ENCODE measurements at places on chromosomes 7 and 10.
A peak's percentile ranks its signal among the peaks of the same experiment; 100 is the strongest.

DNA sequence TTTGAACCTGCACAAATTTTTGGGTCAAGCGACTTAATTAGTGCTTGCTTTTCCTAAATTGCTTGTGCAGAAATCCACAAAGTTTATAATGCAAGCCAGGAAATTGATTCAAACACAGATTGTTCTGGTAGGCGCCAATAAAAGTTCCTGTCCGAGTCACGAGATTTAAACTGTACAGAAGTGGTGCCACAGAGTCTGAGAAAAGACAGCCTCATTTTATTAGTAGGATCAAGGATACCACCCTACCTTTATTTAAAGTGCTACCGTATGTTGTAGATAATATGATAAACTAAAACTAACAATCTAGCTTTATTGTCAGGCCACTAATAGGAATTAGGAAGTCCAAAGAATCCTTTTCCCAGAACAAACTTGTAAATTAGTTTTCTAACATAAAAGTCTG lies 696.7 kb downstream of the TNS3 start:
- DNase-seq: no peak

DNA sequence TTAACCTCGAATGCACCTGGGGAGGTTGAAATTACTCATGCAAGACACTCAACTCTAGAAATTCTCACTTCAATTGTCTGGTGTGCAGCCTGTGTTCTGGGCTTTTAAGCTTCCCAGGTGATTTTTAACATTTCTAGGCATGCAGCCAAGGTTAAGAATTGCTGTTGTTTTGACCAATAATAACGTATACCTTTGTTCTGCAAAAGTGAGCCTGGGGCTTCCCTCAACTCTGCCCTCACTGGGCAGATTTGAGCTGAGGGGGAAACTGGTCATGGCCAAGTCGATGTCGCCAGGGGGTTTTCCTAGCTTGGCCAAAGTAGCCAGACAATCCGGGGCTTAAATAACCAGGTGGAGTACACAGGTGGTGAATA lies 568 bp downstream of the PRSS2 start:
- peak; percentile 21 for DNase-seq

DNA sequence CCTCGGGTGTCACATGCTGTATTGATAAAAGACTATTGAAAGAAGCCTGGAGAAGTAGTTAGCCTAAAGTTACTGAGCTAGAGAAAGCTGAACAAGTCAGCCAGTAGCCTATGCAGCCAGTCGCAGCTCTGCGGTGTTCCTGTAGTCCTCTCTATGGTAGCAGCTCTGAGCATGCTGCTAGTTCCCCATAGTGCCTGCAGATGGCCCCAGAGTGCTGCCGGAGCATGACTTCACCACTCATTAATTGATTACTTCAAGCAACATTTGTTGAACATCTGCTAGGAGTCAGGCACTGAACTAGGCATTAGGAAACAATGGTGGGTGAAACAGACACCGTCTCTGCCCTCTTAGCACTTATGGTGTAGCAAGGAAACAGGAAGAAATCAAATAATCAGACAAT lies 422.7 kb downstream of the SORCS3 start:
- DNase-seq: no peak

DNA sequence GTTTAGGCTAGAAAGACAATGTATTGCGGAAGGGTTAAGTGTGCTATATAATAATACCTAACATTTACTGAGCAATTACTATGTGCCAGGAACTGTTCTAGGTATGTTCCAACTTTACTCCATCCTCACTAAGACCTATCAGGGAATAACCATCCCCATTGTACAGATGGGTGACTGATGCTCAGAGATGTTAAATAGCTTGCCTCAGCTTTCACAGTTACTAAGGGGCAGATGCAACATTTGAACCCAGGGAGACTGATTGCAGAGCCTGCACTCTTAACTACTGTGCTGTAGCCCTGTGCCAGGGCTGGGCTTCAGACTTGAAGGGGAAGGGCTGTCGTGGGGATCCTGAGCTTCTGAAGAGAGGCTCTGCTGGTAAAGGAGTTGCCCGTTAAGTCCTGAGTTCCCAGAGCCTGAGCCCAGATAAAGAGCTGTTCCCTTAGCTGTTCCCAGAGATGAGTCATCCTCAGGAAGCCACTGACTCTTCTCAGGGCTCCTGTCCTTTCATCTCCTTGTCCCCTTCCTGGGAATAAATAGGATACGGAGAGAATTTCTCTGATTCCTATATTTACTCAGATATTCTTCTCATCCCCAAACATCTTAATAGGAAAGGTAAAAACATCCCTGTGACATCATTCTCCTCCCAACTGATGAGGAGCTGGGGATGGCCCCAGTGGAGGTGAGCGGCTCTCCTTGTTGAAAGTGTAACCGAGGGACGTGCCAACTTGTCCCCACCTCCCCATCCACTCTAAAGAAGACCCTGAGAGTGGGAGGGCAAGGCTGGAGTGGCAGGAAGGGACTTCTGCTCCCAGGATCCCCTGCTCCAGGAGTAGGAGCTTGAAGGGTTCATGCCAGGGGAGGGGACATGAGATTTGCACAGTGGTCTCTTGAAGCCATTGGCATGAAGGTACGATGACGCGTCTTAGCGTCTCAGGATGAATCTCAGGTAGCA lies 28.0 kb upstream of the HABP2 start:
- DNase-seq: no peak

- no peak for DNase-seq
Observed at GRCh38 chr7:113456533-113456932, 338.2 kb upstream of the SMIM30 start.

DNA sequence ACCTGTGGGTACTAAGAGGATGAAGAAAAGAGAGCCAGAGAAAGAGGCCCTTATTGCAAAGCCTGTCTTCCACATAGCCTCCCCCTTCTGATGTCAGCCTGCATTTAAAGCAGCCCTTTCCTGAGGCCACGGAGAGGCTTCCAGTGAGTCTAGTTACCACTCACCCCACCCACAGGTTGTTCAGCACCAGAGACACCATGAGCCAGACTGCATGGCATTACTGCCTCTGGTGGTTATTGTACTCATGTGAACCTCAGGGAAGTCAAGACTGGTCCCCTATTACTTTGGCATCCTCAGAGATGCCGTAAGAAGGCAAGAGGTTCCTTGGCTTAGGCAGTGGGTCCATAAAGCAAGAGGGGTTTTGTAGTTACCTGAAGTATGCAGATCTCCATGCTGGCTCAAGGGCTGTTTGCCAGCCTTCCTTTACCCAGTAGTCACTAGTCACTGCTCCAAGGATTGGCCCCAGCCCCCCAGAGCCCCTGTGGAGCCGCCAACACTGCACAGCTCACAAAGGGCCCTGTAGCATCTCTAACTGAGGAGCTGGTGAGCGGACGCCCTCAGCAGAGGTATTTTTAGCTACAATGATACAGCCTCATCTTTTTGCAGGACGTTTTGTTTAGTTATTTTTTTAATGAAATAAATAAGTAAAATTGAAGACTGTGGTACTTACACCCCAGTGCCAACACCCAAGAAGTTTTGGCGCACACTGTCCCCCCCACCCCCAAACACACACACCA lies 20.7 kb downstream of the LRRC4 start:
- DNase-seq: no peak

DNA sequence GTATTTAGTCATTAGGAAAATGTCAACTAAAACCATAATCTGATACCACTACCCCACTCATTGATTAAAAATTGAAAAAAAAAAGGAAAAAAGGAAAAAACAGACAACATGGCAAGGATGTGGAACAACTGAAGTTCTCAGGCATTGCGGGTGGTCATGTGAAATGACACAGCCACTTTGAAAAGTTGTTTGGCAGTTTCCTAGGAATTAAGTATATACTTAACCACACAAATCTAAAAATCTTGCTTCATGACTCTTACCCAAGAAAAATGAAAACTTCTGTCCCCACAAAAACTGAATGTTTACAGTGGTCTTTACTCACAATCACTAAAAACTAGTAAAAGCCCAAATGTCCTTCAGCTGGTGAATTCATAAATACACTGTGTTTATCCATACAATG lies 254.5 kb downstream of the AHR start:
- no peak for DNase-seq

- DNase-seq: no peak
Observed at GRCh38 chr7:84412161-84412969, 217.8 kb upstream of the SEMA3A start.

DNA sequence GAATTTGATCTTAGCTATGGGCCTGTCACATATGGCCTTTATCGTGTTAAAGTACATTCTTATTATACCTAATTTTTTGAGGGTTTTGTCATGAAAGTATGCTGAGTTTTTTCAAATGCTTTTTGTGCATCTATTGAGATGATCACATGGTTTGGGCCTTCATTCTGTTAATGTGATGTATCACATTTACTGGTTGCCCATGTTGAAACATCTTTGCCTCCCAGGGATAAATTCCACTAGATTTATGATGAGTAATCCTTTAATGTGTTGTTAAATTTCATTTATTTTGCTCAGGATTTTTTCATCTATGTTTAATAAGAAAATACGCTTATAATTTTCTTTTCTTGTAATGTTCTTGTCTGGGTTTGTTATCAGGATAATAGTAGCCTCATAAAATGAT lies 442.0 kb downstream of the MDFIC start:
- no peak for DNase-seq

DNA sequence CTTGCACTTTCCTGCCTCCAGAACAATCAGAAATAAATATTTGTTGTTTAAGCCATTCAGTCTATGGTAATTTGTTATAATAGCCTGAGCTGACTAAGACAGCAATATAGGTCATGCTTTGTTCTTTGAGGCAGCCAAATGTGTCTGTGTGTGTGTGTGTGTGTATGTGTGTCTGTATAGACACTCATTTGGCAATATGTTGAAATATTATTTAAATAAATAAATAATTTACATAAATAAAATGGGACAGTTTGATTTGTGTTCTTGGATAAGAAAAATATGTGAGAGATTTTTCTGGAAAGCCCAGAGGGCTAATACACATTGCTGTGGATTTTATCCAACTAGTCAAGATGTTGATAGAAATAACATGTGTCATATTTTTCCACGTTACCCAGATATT lies 140.2 kb downstream of the PTN start:
- no peak for DNase-seq

DNA sequence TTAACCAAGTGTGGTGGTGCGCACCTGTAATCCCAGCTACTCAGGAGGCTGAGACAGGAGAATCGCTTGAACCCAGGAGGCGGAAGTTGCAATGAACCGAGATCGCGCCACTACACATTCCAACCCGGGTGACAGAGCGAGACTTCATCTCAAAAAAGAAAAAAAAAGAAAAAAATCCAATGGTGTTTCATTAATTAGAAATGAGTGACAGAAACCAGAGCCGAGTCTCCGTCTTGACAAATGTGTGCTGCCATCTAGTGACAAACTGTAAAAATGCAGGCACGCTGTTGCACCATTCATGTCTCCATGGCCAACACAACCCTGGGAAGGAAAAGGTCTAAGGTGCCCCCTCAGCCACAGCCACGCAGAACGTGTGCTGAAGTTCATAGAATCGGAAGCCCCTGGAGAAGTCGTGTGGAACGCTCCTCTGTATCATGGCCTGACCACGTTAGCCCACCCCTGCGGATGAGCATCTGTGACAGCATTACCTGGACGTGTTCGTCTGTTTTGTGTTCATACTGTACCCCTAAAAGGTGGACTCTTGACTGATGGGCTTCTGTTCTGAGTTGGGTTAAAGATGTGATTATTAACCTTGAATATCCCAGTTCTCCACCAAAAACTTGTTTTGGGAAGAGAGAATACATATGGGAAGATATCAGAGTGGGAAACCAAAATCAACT lies 94.9 kb downstream of the LYZL2 start:
- DNase-seq: peak; percentile 69

DNA sequence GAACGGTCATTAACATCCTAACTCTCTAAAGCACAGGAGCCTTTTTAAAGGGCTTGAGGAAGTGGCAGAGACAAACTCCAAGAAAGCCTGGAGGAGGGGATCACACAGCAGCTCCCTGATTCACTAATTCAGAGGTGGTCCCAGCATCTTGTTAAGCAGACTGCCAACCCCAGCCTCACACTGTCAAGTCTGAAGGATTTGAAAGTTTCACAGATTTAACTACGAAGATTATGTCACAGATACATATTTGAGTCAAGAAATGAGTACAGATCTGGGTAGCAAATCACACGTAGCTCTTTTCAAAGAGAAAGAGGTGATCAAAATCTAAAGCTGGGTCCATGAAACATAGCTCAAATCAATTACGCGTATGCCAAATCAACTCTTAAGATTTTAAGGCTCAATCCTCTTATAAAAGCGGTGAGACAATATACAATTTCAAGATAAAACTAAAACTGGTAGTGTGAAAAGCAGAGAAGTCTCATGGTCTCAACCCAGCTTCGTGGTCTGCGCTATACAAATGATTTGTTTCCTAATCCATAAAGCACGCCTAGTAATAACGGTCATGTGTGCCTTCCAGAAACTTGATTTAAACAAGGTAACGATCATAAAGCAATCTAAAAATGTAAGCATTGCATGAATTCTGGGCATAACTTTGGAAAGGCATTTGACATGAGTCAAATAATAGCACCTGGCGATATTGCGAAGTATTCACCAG lies 229.9 kb upstream of the MKLN1 start:
- DNase-seq: no peak

- no peak for DNase-seq
Observed at GRCh38 chr10:117005527-117006055, 604 bp upstream of the SHTN1 start.

DNA sequence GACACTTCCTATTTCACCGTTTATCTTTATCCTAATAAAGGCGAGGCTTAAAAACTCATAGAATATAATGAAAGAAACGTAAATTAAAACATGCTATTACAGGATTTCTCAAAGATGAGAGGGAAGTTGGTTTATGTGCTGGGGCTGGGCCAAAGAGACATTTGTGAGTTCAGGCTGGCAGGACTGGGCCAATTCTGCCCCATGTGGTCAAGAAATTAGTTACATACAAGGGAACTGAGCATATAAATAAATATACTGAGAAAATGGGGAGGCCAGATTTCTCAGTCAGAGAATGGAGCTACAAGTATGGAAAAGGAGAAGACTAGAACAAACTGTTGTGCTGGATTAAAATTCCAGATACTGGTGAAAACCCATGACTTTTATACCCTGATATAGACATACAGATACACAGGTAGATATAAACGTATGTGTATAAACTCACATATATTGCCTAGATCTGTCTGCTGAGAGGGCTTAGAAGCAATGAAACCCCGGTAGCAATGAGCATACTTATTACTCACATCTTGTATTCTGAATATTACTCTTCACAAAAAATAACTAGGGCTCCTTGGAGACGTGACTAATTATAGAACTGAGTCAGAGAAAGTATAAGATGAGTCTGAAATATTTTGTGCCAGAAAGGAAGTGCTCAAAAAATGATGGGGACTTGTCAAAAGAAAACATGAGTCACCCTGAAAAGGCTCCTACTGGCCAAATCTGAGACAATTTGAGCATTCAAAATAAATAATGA lies 155.7 kb upstream of the FGFR2 start:
- no peak for DNase-seq

- DNase-seq: no peak
Observed at GRCh38 chr10:68108653-68109052, 635 bp upstream of the MYPN start.

GRCh38 chr7:83118347-83119025 lies 44.2 kb downstream of the PCLO start:
- no peak for DNase-seq

DNA sequence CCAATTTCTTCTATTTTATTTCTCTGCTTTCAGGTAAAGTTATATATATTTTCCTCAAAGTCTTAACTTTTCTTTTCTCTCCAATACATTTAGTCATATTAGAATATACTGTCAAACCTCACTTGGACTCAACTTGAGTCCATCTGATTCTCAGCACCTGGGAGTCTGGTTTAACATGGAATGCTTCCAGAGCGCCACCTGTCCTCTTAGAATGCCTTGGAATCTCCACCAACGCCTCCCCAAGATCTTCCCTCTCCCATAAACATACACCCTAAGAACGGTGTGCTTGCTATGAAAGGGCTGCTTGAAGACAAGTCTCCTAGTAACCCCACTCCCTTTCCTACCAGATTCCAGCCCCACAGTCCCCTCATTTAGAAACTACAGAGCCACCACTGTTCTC lies 229.1 kb upstream of the MKLN1 start:
- DNase-seq: no peak
